ENCODE measurements at places on chromosomes 3 and 15. TPM values are rescaled to one million over a fixed set of nuclear protein-coding genes. Genes with fewer than 3 reads are reported as not detected.

PTPN9 gene
- total RNA-seq = 25.0 TPM

LTK gene
- 0.13 TPM for total RNA-seq

TMEM266 gene
- 0.26 TPM for total RNA-seq

PROK2 gene
- not detected for total RNA-seq

FEZF2 gene
- total RNA-seq = not detected

CDCP1 gene
- total RNA-seq = 1.2 TPM

NOX5 gene
- total RNA-seq = 0.26 TPM

ZKSCAN7 gene
- 9.0 TPM for total RNA-seq

HIGD2B gene
- total RNA-seq = not detected

SLC12A1 gene
- not detected for total RNA-seq

NRG4 gene
- total RNA-seq = not detected

AEN gene
- total RNA-seq = 33.7 TPM

PLSCR2 gene
- not detected for total RNA-seq

SLC2A2 gene
- total RNA-seq = not detected

SAXO2 gene
- 1.9 TPM for total RNA-seq

TPRG1 gene
- total RNA-seq = 3.7 TPM

TGM4 gene
- total RNA-seq = not detected

TF gene
- 0.43 TPM for total RNA-seq

FMN1 gene
- total RNA-seq = 3.4 TPM

ARNT2 gene
- 18.3 TPM for total RNA-seq

SHF gene
- 4.6 TPM for total RNA-seq

IQCF5 gene
- total RNA-seq = not detected

SENP2 gene
- total RNA-seq = 33.8 TPM

TTLL3 gene
- 22.6 TPM for total RNA-seq

CPNE4 gene
- total RNA-seq = not detected

TRNT1 gene
- total RNA-seq = 26.4 TPM

Measured in articular chondrocyte of knee joint (primary cell).